H54 (cell line): ENCODE measurements at places on chromosomes 6 and 20.
A peak's percentile ranks its signal among the peaks of the same experiment; 100 is the strongest.

- peak; percentile 50 for DNase-seq
Measured at GRCh38 chr6:38436726-38437465, 202.8 kb downstream of the BTBD9 start.

- DNase-seq, result no peak
Measured at GRCh38 chr6:165770397-165771082, 107.5 kb upstream of the PDE10A start.

- no peak for DNase-seq
Measured at GRCh38 chr20:63296531-63297299, 3.7 kb downstream of the COL20A1 start.

DNA sequence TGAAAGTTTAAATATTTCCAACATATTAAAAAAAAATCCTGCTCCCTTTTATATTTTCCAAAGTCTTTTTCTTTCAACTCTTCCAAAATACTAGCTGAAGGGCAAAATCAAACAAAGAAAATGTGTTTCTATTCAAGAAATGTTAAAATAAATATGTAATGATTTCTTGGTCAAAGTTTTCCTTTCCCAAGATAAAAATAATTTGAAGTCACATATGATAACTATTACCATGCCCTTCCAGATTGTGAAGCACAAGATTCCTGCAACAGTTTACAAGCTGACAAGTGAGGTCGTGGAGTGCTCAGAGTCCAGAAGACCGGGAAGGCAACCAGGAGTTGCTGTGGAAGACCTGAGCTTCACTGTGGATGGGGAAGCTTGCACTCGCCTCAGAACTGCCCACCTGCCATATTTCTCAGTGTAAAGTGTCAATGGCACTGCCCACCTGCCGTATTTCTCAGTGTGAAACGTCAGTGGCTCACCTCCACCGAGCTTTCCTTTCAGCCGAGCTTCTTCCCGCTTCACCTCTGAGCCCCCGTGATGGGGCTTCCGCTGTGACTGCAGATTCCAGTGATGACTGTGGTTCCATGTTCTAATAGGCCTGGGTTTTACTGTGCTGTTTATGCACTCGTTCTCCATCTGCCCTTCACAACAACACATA, 160.5 kb downstream of the THBS2 start:
- no peak for DNase-seq

- DNase-seq, result no peak
Measured at GRCh38 chr20:35238170-35238569, 11.7 kb downstream of the MMP24 start.

DNA sequence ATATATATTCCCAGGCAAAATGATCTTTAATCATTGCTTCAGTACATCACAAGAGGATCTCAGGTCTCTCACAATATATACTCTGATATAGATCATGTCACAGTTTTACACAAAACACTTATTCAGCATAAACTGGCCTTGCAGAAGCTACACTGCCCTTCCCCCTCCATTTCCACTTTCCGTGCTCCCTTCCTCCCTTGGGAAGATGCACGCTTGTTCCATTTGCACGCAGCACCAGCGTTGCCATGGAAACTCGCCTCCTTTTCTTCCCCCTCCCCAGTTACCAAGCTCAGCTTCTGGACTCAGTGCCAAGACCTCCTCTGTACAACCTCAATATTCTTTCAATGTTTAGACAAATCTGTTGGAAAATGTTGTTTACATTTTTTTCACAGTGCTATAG, 154.6 kb downstream of the RFPL4B start:
- no peak for DNase-seq

- DNase-seq, result no peak
Measured at GRCh38 chr6:90730151-90730673, 143.3 kb upstream of the MAP3K7 start.

DNA sequence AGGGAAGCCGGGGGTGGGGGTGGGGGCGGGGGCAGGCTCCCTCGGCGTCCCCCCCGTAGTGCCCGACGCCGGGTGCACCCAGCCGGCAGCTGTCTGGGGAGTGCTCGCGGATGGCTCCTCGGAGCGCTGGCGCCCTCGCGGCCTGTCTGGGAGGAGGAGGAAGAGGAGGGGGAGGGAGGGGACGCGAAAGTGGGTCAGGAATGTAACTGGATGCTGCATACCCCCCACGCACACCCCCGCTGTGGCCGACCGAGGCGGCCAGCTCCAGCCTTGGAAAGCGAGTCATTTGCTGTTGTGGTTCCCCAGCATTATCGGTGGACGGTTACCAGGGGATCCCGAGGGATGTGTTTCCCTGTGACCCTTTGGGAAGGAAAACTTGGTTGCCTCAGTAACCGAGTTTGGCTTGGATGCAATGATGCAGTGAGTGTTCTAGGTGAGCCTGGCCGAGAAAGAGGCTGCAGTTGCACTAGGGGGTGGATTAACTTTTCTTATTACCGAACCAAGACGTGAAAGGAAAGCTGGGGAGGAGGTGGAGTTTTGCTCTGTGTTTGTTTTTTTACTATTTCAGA, 55.2 kb upstream of the RREB1 start:
- peak; percentile 82 for DNase-seq

GRCh38 chr6:118546164-118546879, 1.8 kb upstream of the PLN start:
- no peak for DNase-seq

DNA sequence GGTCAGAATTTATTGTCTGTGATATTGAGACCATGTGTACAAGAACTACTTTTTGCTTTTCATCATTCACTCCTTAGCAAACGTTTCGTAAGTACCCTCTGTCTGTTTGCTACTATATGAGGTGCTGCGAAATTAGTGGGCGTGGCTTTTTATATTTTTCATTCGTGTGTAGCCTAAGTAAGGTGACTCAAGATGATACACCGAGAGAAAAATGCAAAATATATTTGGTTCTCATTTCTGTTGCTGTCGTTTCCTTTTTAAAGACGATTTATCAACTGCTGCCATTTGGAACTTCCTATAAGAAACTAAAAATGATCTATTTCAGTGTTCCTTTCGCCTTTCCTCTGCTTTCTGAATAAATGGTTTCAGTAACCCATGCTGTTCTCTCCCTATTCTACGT, 61.2 kb downstream of the VAPB start:
- no peak for DNase-seq

DNA sequence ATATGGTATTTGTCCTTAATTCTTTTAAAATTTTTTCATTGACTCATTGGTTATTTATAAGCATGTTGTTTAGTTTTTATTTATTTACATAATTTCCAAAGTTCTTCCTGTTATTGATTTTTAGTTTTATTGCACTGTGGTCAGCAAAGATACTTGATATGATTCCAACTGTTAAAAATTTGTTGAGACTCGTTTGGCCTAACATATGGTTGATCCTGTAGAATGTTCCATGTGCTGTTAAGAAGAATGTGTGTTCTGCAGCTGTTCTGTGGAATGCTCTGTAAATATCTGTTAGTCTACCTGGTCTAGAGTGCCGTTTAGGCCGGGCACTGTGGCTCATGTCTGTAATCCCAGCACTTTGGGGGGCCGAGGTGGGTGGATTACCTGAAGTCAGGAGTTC, 197.7 kb downstream of the CD109 start:
- DNase-seq, result no peak

- DNase-seq, result peak; percentile 12
Measured at GRCh38 chr6:82045965-82046756, 201.4 kb downstream of the IBTK start.

GRCh38 chr6:98382246-98382645, 452.1 kb upstream of the POU3F2 start:
- DNase-seq, result no peak

DNA sequence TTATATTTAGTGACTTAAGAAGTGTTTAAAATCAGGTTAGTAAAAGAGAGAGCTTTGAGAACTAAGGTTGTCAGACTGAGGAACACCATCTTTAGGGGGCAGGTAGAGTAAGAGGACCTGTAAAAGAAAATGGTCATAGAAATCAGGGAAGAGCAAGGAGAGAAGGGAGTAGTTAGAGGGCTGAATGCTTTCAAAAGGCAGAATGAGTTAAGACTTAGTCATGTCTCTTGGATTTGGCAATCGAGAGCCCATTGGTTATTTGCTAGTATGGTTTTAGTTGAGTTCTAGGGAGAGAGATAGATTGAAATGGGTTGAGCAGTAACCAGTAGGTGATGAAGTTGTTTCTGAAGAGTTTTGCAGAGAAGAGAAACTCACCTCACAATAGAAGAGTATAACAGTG, 51.1 kb downstream of the RALGAPB start:
- DNase-seq, result peak; percentile 18

GRCh38 chr20:33791959-33792597, 19.1 kb upstream of the CHMP4B start:
- DNase-seq, result no peak

GRCh38 chr6:169022079-169022478, 231.6 kb downstream of the THBS2 start:
- DNase-seq, result no peak

DNA sequence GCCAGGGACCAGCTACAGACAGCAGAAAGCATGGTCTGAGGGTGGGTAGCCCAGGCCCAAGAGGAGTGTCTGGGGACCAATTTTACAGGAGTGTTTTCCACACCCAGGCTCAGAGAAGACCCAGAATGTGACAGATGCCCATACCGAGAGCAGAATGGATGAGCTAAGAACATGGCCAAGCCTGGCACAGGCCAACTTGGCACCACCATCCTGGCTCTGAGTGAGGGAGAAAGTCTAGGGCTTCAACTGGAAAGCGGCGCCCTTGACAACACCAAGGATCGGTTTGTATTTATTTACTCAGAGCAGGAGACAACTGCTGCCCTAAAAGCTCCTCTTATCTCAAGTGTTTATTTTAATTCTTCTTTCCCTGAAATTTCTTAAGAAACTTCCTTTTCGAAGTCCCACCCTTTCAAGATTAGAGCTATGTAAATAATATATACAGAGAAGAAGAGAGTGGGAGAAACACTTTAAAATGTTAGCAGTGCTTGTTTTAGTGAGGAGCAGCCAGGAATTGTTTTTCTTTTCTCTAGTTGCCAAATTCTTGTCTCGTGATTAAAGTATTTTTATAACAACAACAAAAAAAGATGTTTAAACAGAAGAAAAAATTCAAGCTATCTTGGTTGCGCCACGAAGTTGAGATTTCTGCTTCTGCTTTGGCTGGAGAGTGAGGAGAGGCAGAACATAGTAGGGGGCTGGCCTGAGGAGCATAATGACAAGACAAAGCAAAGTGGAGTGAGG, 16.2 kb downstream of the TNXB start:
- DNase-seq, result no peak

DNA sequence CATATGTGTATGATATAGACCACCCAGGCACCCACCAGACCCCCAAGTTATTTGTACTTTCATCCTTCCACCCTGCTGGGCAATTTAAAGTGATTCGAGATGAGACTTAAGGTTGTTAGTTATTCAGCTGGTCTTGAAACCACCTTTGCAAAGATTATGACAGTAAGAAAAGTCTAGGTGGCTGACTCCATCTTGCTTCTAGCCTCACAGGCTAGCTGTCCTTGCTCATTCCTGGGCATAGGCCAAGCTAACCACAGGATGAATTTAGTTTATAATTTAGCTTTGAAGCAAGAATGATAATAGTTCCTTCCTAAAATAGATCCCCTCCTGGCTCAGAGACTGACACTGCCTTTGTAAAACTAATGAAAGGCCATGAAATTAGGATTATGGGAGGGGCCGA, 71.9 kb upstream of the IYD start:
- no peak for DNase-seq

DNA sequence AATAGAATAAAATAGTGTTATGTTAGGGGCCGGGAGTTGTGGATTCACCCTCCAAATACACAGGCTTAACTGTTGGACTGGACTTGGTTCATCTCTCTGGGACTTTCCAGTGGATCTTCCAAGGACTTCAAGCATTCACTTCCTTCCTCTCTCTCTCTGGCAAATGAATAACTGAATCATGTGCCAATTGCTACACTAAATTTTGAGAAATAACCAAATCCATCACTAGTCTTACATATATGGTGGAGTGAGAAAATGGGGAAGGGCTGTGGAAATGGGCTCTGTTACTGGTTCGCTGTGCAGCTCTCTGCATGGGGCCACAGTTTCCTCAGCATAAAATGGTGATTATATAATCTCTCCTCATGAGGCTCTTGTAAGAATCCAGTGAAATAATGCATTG, 6.8 kb upstream of the KIAA1755 start:
- DNase-seq, result no peak

DNA sequence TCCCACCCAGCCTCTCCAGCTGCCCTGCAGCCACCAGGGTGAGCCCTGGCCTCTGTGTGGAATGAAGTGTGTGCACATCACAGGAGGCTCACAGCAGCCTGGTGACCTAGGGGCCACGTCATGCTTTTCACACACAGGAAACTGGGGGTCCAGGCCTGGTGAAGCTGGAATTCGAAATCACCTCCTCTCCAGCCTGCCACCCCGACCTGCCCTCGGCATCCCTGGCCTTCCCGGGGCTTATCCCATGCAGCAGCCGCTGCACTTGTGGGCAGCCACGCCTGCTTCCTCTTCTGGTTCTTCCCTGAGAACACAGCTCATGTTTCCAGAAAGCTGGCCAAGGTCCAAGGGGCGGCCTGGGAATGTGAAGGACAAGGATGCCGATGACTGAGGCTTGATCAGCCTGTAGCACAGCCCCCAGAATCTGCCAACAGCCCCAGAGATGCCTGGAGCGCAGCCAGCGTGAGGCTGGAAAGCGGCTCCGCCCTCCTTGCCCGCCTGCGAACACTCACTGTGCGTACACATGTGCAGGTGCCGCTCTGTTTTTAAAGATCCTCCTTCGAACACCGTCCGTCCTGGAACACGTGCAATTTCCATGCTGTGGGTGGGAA, 4.2 kb upstream of the NTSR1 start:
- peak; percentile 92 for DNase-seq

GRCh38 chr20:63750807-63751470, 11.4 kb downstream of the SLC2A4RG start:
- DNase-seq, result no peak

GRCh38 chr6:55566036-55566710, 12.8 kb downstream of the HMGCLL1 start:
- no peak for DNase-seq

- no peak for DNase-seq
Measured at GRCh38 chr6:140082867-140083297, 708.4 kb upstream of the CITED2 start.

DNA sequence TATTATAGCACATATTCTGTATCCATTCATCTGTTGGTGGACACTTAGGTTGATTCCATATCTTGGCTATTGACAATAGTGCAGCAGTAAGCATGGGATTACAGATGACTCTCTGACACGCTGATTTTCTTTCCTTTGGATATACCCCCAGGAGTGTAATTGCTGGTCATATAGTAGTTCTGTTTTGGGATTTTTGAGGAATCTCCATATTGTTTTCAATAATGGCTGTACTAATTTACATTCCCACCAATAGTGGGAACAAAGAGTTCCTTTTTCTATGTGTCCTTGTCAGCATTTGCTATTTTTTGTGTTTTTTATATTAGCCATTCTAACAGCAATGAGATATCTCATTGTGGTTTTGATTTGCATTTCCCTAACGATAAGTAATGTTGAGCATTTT, 309.0 kb upstream of the JARID2 start:
- DNase-seq, result no peak

GRCh38 chr20:54692168-54692887, 216.9 kb downstream of the DOK5 start:
- no peak for DNase-seq

- peak; percentile 38 for DNase-seq
Measured at GRCh38 chr6:45724511-45724910, 291.1 kb downstream of the CLIC5 start.
